NCI-H1092 treated with DMSO at 0.1 percent for 48 hours (cell line): ENCODE measurements at places on chromosomes 2 and 18.

- DNase-seq, result no peak
These were observed 1.1 kb downstream of the HPCAL1 start for GRCh38 chr2:10303694-10304378.

DNA sequence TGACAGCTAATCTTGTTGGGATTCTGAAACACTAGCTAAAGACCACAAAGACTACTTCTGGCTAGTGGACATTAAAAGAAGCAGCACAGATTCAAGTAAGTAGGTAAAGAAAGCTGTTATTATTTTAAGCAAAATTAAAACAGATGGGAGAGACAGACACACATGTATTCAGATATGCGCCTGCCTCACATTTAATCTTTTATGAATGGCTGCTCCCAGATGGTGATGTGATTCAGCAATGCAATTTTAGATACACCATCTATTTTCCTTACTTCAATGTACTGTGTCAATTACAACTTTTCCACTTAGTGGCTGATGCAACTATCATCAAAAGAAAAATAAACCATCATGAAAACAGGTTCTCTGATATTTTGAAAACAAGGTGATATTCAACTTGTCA is 133.0 kb upstream of the PGAP1 start:
- no peak for DNase-seq

DNA sequence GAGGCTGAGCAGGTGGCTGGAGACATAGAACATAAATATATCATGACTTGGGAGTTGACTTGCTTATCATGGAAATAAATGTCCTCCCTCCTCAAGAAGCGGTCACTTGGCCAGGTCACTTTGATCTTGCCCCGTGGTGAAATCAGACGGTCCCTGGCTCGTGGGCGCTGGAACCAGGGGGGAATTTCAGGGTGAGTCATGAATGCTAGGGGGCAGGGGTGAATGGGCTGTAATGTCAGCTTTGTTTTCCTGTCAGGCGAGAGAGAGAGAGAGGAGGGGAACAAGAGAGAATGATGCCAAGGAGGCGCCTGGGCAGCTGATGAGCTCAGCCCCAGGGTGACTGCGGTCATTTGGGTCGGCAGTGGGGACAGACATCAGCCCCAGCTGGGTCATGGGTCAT is 47.7 kb downstream of the RRM2 start:
- DNase-seq, result no peak

GRCh38 chr2:197850882-197851450 is 46.6 kb downstream of the PLCL1 start:
- no peak for DNase-seq

- DNase-seq, result no peak
These were observed 255.9 kb downstream of the AGAP1 start for GRCh38 chr2:235749771-235750160.

GRCh38 chr2:138831691-138832090 is 51.5 kb upstream of the NXPH2 start:
- no peak for DNase-seq

DNA sequence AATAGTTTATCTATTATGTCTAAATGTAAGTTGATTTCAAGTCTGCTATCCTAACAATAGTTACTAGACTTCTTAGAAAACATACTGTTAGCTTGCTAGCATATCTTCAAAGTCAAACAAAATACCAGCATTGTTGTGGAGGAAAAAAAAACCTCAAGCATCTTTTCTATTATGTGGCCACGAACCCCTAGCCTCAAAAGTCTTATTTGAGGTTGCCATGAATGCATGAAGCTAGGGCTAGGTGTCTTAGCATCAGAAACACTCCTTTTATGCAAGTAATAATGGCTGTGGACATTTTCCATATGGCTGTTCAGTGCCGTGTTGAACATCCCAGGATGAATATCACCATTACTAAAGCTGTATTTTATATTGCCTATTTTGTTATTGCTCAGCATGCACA is 86.6 kb upstream of the OTX1 start:
- no peak for DNase-seq
